DMS79 (cell line): ENCODE measurements at places on chromosomes 5 and 9.

GRCh38 chr5:31880449-31880848 is 241.5 kb downstream of the PDZD2 start:
- DNase-seq: no peak

GRCh38 chr9:21906881-21907280 is 87.3 kb downstream of the CDKN2A start:
- DNase-seq: no peak

- DNase-seq: no peak
Observed at GRCh38 chr5:175047048-175047447, 322.7 kb downstream of the MSX2 start.

- DNase-seq: no peak
Observed at GRCh38 chr5:124512952-124513632, 233.3 kb downstream of the ZNF608 start.

GRCh38 chr5:59193616-59194319 is 610.9 kb downstream of the RAB3C start:
- no peak for DNase-seq

DNA sequence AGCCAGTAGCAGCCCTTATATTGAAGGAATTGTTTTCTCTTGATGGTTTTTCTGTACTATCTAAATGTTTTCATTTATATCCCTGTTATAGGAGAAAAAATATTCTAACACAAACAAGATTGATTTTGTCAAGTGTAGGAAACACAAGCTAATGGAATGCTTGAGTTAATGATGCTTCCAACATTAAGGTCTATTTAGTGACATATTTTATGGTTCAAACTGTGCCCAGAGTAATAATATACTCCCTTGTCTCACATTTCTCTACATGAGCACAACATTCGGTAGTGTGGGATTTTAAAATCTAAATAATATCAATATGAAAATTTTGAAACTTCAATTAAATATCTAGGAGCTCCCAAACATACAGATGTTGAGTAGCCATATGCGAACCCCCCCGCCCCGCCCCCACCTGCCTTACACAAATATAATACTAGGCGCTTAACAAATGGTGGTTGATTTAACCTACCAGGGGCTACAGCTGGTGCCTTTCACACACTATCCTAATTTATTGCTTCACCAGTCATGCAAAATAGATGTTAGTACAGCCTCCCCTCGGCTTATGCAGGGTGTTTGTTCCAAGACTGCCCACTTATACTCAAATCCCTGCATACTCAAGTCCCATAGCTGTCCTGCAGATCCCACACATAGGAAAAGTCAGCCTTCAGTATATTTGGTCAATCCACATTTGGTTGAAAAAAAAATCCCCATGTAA is 124.1 kb upstream of the ACO1 start:
- no peak for DNase-seq

DNA sequence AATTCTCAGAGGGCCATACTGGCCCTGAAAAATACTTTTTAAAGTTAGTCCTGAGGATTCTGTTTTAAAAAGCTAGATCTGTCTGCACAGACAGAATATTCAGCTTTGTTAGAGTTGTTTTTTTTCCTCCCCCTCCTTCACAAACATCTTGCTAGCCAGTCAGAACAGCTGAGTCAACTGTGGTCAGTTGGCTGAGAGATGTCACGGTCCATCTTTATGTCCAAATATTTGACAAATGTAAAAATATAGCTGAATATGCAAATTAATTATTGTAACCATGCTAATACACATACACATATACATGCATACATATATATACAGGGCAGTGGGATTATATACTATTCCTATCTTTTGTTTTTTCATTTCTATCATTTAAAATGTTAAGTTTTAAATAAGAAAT is 33.9 kb downstream of the UNC13B start:
- no peak for DNase-seq

GRCh38 chr5:151150471-151151262 is 6.9 kb downstream of the ANXA6 start:
- DNase-seq: peak; percentile 26

GRCh38 chr5:30994902-30995301 is 198.6 kb upstream of the CDH6 start:
- DNase-seq: no peak

- no peak for DNase-seq
Observed at GRCh38 chr9:686321-686813, 155.1 kb upstream of the DMRT1 start.

DNA sequence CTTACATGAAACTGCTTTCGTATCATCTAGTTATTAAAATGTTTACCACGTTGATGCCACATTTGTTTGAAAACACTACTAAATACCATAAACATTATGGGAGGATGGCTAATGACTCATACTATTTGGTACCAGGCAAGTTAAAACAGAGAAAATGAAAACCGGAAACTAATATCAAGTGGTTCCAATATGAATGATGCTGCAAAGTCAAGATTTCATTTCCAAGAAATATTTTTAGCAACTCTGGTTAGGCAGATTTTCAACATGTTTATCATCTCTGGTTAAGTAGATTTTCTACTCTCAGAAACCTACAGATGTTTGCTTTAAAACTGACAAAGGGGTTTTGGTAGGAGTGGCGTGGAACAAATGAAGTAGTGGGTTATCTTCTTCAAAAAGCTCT is 4.9 kb upstream of the F2R start:
- no peak for DNase-seq

DNA sequence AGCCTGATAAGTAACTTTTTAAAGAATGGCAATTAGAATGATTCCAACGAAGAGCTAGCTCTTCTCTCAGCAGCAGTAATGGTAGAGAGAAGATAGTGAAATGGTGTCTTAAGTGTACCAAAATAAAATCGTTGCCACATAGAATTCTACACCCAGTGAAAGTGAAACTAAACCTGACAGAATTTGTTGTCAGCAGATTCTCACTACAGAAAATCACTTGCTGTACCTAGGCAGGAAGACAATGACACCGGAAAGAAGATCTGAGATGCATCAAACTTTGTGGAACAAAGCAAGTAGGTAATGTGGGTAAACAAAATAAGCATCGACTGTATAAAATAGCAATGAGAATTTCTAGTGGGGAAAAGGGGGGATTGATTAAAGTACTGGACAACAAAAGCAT is 20.7 kb upstream of the EBF1 start:
- DNase-seq: no peak

DNA sequence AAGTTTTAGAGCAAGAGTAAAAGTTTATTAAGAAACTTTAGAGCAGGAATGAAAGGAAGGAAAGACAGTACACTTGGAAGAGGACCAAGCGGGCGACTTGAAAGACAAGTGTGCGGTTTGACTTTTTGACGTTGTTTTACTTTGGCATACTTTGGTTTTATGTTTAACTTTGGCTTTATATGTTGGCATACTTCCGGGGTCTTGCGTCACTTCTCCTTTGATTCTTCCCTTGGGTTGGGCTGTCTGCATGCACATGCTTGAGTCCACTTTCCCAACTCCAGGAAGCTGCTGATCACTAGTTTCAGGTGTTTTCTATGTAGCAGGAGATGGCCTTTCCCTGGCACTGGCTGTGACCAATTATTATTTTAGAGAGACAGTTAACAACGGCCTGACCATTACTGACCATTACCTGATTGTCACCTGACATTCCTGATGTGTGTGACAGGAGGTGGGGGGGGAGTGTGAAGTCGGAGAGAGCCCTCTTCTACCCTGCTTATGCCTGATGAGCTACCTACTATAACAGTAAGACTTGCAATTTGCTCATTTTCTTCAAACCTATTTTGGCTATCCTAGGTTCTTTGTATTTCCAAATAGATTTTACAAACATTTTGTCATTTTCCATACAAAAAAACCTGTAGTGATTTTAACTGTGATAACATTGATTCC is 45.5 kb downstream of the TNFSF8 start:
- no peak for DNase-seq

DNA sequence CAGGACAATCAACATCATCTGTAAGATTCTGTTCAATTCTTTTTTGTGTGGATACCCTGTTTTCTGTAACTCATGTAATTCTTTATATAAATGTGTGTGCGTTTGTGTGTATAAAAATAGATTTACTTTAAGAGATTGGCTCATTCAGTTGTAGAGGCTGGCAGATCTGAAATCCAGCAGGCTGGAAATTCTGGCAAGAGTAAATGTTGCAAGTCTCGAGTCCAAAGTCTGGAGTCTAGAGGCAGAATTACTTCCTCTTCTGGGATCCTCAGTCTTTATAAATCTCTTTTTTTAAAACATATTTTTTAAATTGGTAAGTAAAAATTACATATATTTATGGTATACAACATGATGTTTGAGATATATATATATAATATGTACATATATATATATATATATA is 202.1 kb upstream of the TMEM161B start:
- no peak for DNase-seq

GRCh38 chr5:148491793-148492184 is 108.0 kb downstream of the FBXO38 start:
- DNase-seq: no peak

DNA sequence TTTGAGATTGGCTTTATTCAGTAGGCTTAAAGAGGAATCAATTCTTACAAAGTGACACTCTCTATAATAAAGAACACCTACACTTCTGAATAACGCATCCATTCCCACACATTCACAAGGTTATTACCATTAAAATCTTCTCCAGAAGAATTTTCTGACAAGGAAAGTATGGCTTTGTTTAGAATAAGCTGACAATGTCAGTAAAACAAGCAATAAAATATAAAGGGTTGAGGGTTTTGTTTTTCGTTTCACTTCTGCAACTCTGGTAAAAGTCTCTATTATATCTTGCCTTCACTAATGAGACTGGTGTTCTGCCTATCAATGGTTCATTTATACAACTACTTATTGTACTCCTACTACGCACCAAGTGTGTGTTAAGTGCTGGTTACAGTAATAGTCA is 169.7 kb downstream of the NFIB start:
- DNase-seq: no peak

GRCh38 chr9:137030538-137031527 is 1.1 kb downstream of the FUT7 start:
- DNase-seq: no peak

DNA sequence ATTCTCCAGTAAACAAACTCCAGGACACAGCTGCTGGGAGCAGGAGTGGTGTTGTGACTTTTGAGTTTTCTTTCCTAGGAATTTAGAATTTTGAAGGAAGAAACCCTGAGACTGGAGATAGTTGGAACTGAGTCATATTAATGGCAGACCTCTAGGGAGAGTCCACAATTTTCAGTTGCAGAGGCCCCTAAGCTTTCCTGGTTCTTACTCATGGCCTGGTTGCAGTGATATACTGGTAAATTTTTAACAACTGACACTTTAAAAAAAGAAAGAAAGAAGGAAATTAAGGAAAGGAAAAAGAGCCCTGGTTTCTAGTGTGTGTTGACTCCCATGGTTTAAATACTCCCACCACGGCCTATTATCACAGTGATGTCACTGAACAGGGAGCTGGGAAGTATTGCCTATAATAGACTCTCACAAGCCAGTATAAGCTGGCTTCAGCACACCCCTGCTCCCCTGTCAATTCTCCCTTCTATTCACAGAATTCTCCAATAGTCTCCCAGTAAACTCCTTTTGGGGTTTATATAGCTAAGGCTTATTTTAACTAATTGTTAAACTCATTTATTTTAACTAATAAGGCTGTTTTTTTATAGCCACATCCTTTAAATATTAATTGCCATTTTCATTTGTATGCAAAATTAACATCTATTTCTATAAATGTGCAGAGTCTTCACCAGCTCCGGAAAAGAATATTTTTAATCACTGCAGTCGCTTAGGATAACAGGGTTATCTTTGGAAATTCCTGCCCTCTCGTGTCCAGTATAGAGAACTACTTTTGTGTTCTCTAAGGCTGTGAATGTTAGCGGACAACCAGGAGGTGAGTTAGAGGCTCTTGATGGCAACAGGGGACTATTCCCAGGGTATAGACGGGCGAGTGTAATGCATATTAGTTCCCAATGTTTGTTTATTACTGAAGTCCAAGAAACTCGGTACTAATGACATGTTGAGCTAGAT is 59.7 kb downstream of the GGTA1 start:
- DNase-seq: no peak

DNA sequence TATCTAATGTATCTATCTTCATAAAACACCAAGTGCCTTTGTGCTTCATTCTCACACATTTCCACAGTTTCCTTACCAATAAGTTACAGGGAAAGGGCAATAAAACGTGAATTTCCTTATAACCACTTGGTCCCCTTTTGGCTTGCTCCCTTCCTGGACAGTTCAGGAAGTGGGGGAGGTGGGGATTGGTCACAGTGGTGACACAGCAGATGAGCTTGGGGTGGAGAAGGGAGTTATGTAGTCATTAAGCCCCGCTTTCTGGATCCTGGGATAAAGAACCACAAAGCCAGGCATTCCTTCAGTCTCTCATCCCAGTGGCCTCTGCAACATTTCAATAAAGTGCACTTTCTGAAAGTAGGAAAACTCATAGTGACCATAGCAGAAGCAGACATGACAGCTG is 47.1 kb upstream of the FYB1 start:
- no peak for DNase-seq

DNA sequence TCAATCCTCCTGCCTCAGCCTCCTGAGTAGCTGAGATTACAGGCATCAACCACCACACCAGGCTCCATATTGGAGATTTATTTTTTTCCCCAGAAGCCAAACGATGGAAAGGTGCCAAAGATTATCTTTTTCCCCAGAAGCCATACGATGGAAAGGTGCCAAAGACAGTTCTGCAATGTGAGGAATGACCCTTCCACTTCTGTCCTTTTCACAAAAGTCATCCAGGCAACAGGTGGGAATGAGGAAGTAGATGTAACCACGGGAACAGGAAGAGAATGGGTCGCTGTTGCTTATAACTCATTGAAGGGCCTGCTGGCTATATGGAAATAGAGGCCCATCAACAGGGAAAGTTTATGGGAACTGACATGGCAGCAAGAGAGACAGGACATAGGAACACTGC is 233.7 kb upstream of the MSX2 start:
- DNase-seq: no peak

DNA sequence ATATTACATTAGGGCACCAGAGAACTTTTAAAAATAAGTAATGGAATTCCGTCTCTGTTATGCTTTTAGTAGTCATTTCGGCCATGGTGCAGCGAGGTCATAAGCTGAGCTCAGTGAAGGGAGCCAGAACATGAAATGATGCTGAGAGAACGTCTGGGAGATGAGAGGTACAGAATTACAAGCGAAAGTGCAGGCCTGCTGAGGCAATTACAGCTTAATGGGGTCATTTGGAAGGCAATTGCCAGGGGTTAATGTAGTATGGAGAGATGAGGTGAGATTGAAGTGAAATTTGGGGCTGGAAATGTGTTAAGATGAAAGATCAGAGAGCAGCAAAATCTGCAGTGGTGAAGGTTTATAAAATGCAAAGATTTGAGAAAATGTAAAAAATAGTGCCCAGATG is 96.5 kb downstream of the PBX3 start:
- no peak for DNase-seq
